NCI-H2081 treated with DMSO at 0.1 percent for 48 hours (cell line): ENCODE measurements at places on chromosomes 12 and 14.

DNA sequence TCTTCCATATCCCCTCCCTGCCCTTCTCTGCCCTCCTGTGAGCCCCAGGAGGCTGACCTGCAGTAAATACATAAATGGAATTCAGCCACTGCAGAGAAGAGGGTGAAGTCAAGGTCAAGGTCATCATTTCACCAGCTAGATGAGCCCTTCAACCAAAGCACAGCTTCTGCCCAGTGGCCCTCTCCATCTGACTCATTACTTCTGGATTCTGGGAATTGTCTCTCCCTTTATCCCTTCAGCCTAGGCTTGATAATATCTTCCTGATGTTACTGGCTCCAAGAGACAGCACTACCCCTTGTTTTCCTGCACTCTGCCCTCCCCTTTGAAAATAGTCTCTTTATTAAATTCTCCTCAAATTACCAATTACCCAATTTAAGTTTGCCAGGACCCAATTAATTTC lies 64.5 kb downstream of the TTC9 start:
- DNase-seq, result no peak

DNA sequence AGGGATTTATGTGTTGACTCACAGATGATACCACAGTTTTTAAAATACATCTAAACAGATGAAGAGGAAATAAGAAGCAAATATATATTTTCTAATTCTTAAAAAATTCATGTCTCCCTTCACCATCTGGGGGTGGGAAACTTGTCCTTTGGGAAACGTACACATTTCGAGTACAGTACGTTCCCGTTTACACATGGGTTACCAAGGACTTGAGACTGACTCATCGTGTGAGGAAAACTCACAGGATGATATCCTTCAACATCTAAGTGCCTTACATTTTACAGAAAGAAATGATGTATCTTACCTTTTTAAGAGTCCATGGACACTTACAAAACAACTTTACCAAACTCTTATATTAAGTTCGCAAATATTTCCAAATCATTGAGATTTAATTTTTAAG lies 16.0 kb upstream of the FBLN5 start:
- no peak for DNase-seq

- no peak for DNase-seq
Observed at GRCh38 chr12:76346236-76346635, 2.0 kb downstream of the BBS10 start.

GRCh38 chr12:85017618-85018017 lies 18.5 kb downstream of the TSPAN19 start:
- DNase-seq, result no peak

DNA sequence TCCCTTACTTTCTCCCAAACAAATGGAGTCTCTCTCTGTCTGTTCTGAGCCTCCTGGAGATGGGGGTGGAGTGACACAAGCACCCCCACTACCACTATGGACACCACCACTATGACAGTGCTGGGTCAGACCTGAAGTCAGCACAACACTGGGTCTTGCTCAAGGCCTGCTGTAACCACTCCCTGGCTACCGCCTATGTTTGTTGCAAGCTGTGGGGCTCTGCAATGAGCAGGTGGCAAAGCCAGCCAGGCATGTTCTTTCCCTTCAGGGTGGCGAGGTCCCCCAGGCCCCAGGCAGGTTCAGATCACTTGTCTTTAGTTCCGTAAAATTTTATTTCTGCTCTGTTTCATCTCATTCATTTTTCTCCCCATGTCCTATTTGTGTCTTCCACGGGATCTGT lies 349.8 kb downstream of the TMEM121 start:
- no peak for DNase-seq

DNA sequence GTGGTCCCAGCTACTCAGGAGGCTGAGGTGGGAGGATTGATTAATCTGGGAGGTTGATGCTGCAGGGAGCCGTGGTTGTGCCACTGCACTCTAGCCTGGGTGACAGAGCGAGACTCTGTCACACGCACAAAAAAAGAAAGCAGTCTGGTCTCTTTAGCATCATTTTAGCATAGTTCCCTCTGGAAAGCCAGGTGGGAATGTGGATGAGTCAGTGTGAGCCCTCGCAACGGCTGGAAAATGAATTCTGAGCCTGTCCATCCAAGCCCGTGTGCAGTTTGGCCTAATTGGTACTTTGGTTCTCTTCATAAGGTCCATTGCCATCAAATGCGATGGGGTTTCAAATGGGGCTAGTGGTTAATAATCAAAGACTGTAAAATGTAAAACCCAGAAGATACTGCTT lies 2.4 kb downstream of the MYL2 start:
- DNase-seq, result no peak

DNA sequence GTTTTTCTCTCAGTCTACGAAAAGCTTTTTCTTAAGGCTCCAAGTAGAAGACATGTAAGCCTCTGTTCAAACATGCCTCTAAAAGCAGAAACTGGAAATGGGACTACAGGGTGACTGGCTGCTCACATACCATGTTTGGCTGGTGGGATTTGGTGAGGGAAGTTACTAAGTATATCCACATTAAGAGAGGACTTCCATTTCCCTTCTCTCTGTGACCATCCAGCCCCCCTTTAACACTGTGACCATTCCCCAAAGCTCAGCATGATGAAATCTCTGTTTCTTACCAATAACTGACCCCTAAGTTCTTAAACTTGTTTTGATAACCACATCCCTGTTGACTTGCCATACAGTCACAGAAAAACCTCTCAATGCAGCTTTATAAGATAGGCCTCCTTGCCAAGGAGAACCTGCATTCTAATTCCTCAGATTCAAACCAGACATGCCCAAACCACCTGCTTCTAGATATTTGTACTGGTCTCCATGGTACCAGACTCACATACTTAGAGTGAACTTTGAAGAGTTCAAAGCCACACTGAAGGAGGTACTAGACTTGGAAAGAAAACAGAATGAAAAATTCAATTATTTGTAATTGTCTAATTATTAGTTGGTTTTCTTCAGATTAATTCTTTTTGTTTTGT lies 102.2 kb downstream of the VEZT start:
- DNase-seq, result no peak

- DNase-seq, result no peak
Observed at GRCh38 chr12:57813111-57813970, 5.2 kb downstream of the AVIL start.

GRCh38 chr14:99559286-99559990 lies 44.6 kb downstream of the CCDC85C start:
- no peak for DNase-seq

- no peak for DNase-seq
Observed at GRCh38 chr12:9943240-9943639, 11.1 kb upstream of the CLEC2A start.

DNA sequence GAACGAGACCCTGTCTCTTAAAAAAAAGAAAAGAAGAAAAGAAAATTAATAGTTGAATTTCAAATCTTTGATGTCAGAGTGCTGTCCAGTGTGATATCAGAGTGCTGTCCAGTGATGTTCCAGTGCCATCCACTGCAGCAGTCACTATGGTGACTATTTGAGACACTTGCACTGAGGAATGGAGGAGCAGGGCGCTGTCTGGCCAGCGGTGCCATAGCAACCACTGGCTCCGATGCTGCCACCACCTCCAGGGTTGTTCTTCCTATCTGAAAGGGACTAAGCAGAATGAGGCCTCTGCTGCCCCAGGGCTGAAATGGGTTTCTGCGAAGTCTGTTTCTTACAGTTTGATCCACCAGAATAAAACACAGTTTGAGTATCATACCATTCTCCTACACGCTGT lies 272.9 kb downstream of the NUAK1 start:
- no peak for DNase-seq

- DNase-seq, result no peak
Observed at GRCh38 chr12:39905152-39905551, 200.7 kb downstream of the SLC2A13 start.

- no peak for DNase-seq
Observed at GRCh38 chr12:46874642-46875041, 48.8 kb upstream of the SLC38A4 start.

DNA sequence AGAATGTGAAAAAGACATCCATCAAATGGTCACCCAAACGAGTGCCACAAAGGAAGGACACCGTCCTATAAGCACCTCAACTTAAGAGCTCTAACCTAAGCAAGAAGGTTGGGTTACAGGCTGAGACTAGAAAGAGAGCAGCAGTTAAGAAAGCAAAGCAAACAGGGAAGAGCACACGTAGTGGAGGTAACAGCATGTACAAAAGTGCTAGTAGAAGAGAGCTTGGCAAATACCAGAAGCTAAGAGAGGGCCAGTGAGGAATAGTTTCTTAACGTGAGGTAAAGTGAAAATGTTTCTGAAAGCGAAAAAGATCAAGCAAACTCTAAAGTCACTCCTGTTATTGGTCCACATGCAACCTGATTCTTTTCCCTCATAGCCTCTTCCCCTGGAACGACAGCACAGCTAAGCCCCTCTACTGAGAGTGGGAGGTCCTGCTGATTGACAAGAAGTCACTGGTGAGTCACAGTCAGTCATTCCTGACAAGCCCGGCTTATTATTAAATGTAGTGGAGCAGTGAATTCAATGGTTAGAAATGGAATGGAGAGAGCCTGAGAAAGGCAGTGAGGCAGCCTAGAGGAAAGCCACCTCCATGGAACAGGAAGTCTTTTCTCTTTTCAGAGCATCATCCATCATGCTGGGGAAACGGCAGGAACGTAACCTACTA lies 204.4 kb downstream of the SLC25A21 start:
- DNase-seq, result no peak

- no peak for DNase-seq
Observed at GRCh38 chr14:75711796-75712211, 50.8 kb downstream of the TTLL5 start.

DNA sequence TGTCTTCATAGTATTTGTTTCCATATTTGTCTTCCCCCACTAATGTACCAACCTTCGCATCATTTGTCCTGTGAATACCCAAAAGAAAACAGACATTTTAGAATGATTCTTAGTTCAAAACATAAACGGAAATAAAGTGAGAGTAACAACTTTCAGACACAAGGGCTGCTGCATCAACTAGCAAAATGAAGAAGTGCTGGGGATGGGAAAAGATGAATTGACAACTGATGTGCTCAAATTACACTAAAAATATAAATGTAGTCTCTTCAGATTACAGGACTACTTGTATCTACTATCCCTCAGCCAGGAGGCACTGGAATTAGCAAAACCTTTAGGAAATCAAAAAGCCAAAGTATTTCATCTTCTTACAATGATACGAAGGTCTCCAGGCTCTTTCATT lies 743 bp downstream of the NDUFA12 start:
- DNase-seq, result no peak

DNA sequence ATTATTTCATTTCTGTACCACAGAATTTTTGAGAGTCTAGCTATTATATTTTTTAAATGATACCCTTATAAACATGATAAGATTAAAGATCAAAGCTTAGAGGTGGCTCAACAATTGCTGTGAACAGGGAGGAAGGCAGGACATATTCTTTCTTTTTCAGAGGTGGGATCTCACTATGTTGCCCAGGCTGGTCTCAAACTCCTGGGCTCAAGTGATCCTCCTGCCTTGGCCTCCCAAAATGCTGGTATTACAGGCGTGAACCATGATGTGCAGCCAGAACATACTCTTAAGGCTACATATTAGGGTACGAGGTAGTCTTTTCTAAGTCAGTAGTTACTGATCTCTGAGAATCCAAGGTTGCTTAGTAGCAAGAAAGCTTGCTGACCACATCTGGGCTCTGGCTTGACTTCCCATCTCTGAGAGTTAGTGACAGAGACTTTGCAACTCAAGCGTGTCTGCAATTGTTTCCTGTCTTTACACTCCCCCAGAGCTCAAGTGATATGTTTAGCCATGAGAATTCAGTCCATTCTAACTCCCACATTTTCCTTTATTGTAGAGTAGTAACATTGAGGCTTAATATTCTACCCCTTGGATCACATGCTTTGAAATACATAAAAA lies 8.6 kb downstream of the RAB5B start:
- no peak for DNase-seq

GRCh38 chr12:6961695-6962284 lies 8.7 kb downstream of the PHB2 start:
- DNase-seq, result peak; percentile 95

DNA sequence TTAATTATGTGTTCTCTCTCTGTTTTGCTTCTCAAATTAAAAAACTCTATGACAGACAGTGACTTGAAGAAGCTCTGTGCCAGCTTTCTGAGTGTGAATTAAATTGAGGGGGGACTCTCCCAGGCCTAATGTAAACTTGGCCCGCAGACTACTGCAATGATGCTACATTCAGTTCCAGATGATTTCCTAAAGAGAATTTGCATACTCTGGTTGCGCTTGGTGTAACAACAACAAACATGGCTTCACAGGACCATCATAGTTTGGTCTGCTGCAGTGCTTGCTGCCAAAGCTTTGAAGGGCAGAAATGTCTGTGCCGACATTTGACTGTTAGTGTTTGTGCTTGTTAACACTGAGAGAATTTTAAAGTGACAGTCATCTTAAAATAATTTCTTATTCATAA lies 25.0 kb downstream of the CFAP54 start:
- no peak for DNase-seq

GRCh38 chr12:1864867-1865266 lies 44.5 kb downstream of the LRTM2 start:
- no peak for DNase-seq

GRCh38 chr14:28307506-28307905 lies 459.1 kb upstream of the FOXG1 start:
- DNase-seq, result no peak

DNA sequence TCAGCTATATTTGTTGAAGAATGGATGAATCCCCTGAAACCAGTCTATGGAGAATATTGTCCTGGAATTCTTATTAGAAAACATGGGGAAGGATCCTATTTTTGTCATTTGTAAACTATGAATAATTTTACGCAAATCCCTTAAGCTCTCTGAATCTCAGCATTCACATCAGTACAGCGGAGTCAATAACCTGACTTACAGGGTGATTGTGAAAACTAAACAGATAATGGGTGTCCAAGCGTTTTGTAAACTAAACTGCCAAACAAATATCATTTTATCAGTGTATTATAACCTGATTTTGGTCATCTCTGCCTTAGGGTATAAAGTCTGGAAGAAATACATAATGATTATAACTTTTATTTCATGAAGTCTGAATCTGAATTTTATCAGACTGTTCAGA lies 10.0 kb downstream of the ART4 start:
- no peak for DNase-seq

DNA sequence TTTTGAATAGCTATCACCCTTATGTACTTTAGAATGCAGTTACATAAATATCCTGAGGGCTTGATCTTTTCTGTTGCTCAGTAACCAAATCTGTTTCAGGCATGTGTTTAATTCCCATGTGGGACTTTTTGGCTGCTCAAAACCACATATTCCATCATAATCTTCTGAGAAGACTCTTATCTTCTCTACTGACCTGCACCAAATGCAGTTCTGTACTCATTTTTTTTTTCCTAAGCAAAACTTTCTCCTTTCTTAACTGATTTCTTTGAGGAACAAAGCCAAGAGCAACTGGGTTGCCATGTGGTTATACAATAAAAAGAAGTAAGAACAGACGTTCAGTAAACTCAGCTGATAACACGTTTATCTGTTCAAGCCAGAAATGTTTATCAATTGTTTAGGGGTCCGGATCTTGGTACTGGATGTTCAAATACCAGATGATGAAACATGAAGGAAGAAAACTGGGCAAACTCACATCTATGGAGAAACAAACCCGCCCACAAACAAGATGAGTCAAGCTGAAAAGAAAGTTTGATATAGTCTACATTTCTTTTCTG lies 50.1 kb downstream of the TMEM132C start:
- no peak for DNase-seq
